ENCODE measurements at places on chromosomes 12 and 14. TPM values are rescaled to one million over a fixed set of nuclear protein-coding genes. Genes with fewer than 3 reads are reported as not detected.

Gene GALNT6
- 0.80 TPM for polyA plus RNA-seq

Gene DDN
- not detected for polyA plus RNA-seq

Gene DNAH10
- 0.05 TPM for polyA plus RNA-seq

Gene PLEK2
- 11.0 TPM for polyA plus RNA-seq

Gene CPNE6
- polyA plus RNA-seq, result 0.05 TPM

Gene KRT71
- not detected for polyA plus RNA-seq

Gene BICDL1
- 3.8 TPM for polyA plus RNA-seq

Gene CIDEB
- polyA plus RNA-seq, result 312 TPM

Gene BEGAIN
- polyA plus RNA-seq, result 0.11 TPM

Gene KRT3
- polyA plus RNA-seq, result not detected
